ENCODE measurements at places on chromosomes 7 and 10.

DNA sequence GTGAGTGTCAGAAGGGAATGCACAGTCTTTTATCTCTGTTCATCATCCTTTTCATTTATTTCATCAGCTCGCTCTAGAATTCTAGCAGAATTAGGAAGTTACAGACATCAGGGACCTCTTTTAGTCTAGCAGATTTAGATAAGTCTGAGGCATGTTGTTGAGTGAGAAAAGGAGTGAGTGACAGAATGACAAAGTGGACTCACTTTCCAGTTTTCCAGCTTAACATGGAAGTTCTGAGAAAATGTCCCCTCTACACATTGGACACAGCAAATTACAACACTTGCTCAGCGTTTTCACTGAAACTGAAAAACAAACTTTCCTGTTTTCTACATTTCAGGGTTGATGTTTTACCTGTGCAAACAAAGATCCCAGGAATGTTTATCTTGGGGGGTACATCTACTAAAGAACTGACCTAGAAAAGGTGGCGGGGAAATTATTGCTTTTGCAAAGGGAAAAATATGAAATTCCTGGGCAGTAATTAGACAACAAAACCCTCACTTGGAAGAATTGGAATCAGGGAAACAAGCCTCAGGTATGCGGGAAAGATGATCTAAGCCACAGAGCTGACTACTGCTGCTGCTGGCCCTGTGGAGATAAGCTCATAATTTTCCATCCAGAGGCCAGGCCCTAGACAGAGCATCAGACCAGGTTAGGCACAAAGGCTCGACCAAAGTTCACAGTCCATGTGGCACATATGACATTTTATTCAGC, 14.6 kb upstream of the CYP3A5 start:
- DNase-seq: no peak

GRCh38 chr7:158966780-158967390, 110.5 kb downstream of the DYNC2I1 start:
- DNase-seq: no peak

- no peak for DNase-seq
These were observed 46.8 kb downstream of the KIAA1549 start for GRCh38 chr7:138934367-138934766.

- DNase-seq: no peak
These were observed 20.3 kb downstream of the NCAPG2 start for GRCh38 chr7:158684329-158684728.

DNA sequence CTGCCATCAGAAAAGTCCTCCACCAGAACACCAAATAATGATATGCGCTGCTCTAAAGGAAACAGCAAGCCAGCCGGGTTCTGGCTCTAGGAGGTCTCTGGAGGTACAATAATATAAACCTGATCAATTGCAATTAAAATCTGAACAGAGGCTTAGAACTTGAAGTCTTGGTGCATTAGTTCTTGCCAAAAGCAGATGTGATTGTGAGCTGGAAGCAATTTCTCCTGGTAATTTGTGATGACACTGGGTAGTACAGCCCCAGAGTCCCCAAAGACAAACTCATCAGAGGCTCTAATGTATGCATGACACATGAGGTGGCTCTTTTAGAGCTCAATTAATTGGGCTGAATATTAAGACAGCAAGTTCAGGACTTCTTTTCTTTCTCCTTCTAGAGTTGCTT, 3.3 kb downstream of the ETV1 start:
- no peak for DNase-seq

GRCh38 chr10:79068562-79069324, at the start of gene ZMIZ1:
Gene ZMIZ1 (plus strand): TSS chr10:79068966. CDS start chr10:79201633, 132,667 bp downstream.
- DNase-seq: peak; percentile 77

DNA sequence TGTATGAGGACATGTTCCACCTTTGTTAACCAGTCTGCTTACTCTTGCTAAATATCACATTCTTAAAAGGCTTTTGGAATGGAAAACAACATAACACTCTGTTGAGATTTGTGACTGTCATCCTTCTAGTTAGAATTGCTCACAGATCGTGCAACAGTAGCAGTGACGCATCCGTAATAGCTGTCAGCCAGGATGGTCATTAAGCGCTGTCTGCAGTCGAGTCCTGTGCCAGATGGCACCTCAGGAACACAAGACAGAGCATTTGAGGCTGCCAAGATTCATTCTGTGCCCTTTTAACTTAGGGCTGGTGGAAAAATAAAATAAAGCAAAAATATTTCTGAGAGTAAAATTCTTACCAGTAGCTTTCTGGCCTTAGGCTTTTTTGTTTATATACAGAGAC, 348.6 kb downstream of the ANKRD7 start:
- DNase-seq: no peak

DNA sequence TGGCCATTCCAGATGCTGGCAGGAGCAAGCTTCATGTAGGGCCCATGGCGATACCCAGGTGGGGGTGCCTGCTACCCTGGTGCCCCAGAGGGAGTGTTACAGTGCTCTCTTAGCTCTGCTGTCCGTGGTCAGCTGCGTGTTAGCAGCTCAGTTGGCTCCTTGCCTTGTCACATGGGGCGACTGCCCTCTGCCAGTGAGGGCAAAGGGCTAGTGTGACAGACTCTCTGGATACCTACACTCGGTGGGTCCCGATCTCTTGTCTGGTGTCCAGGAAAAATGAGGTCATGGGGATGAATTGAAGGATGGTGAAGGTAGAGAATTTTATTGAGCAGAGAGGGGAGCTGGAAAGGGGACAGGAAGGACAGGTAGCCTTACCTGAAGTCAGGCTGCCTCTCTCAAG, 152.2 kb downstream of the CYP26A1 start:
- DNase-seq: no peak

DNA sequence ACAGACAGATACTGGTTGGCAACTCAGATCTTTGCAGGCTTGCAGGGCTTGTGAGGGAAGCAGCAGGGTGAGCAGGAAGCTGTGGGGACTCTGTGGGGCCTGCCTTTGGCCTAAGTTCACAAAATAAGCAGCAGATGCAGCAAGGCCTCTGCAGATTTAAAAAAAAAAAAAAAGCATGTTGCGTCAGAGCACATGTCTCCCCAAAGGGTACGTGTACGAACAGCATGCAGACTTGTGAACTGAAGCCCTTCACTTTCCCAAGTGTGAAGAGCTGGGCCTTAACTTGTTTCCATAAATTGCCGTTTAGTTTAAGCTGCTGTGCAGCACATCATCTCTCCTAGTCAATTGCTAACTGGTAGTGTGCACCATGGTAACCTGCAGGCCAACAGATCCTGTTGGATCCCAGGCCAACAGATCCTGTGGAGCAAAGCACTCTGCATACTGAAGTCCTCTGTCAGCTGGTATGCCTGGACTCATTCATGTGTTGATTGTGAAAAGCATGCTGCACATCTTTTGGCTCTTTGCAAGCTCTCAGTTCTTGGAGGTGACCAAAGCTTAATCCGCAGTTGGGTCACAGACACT, 10.8 kb upstream of the XPNPEP1 start:
- DNase-seq: no peak

DNA sequence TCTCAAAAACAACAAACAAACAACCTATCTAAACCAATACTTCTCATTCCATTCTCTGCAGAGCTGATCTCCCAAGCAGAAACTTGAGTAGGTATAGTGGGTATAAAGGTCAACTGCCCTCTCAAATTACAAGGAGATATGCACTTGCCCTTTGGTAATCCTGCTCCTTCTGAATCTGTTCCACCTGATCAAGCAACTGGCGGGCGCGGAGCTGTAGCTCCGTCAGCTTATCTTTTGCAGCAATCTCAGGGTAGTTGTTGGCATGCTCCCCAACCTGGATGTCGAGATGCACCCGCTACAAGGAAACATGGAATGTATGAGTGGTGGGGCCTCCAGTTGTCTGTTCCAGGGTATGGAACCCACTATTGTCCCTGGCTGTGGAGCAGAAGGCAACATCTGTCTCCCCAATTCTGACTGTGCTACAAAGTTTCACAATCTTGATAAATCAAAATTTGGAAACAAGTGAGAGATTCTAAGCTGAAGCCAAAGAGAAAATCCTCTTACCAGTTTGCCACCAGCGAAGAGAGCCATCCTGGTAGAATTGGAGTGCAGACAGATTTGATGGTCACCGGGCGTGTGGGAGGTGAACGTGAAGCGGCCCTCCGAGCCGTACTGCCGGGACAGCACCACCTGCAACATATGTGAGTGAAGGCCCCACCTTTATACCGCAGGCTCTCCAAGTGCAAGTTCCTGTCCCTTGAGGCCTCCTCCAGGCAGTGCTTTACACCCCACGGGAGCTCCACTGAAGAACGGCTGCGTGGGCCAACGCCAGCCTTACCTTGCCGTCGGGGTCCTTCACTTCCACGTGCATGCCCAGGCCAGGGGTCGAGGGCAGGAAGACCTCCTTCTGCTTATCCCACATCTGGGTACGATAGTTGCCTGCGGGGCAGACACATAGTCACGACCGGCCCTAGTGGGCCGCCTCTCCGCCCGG, 819 bp downstream of the TMED4 start:
- DNase-seq: no peak

- no peak for DNase-seq
These were observed 3.7 kb upstream of the SPACDR start for GRCh38 chr7:100467638-100468373.

- no peak for DNase-seq
These were observed 467.4 kb downstream of the NEBL start for GRCh38 chr10:20429742-20430141.

DNA sequence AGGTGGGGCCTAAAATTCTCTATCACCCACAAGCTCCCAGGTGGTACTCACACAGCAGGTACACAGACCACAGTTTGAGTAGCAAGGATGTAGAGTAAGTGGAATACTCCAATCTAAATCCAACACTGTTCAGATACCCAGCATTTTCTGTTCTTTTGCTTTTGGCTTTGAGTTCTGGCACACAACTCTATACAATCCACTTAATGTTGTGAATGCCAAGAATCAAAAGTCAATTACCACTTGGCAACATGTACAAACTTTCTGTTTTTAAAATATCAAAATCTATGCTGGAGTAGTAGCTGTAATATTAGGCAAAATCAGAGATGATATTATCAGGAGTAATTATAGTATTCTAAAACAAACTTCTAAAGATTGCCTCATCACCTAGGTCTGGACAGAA, 133.4 kb upstream of the LRRTM3 start:
- DNase-seq: no peak

DNA sequence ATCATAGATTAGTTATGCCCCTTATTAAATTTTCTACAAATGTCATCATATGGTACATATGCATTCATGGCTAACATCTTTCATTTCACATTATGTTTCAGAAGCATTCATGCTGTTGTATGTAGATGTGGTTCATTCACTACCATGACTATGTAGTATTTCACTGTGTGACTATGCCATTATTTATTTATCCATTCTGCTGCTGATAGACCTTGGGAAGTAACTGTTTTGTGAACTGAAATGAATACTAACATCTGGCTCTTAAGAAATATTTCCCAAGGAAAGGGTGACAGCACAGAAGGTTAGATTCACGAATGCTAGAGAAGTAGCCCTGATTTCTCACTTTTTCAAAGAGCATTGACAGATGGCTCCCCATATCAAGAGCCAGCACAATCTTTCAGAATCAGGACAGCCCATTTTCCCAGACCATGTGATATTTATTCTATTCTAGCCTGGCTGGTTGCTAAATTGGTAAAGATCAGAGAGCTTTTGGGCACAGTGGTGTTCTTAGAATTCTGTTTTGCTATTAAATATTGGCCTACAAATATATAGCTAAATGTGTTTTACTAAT, 157.4 kb downstream of the DYNC1I1 start:
- no peak for DNase-seq

GRCh38 chr7:81908220-81908619, 138.4 kb upstream of the HGF start:
- no peak for DNase-seq

- no peak for DNase-seq
These were observed 74.0 kb downstream of the JMJD1C start for GRCh38 chr10:63391812-63392211.

DNA sequence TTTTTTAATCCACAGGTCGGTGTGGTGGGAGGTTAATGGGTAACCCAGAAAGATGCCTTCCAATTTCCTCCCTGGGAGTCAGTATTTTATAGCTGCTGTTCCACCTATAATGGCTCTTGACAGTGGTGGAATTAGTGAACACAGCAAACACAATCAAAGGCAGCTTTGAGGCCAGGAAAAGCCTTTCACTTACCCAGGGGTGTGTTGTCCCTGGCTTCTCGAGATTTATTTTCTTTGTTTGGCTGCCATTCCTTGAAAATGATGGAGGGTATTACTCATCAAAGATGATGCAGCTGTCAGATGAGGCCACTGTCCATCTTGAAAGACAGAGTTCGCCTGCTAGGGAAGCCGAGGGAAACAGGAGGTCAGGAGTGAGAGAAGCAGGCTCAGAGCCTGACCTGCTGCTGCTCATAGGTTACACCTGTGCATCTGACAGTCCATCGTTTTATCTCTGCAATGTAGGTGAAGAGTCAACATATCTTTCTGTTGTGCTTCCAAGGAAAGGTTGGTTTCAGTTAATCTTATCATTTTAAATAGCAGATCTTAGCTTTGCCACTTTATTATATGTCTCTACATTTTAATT, 221.6 kb downstream of the XPNPEP1 start:
- no peak for DNase-seq

- no peak for DNase-seq
These were observed 110.8 kb downstream of the TPK1 start for GRCh38 chr7:144725070-144725469.

- no peak for DNase-seq
These were observed 130.3 kb upstream of the SLC13A1 start for GRCh38 chr7:123329988-123330643.

GRCh38 chr10:78619115-78619851, 449.5 kb upstream of the ZMIZ1 start:
- no peak for DNase-seq
